ENCODE measurements at places on chromosomes 1 and 21. TPM values are rescaled to one million over a fixed set of nuclear protein-coding genes. Genes with fewer than 3 reads are reported as not detected.

Gene MROH9
- not detected for total RNA-seq

Gene HTR6
- not detected for total RNA-seq

Gene FMN2
- total RNA-seq, result not detected

DNA sequence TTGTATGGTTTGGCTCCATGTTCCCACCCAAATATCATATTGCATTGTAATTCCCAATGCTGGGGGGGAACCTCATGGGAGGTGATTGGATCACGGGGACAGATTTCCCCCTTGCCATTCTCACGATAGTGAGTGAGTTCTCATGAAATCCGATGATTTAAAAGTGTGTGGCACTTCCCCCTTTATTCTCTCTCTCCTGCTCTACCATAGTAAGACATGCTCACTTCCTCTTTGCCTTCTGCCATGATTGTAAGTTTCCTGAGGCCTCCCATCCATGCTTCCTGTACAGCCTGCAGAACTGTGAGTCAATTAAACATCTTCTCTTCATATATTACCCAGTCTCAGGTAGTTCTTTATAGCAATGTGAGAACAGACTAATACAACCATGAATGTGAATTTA is 211.6 kb upstream of the NR5A2 start:
- DNase-seq, result no peak
- H3K27ac ChIP-seq, result no peak overlapping the region
- no peaks in the 10 kb centered on the region for H3K36me3 ChIP-seq

DNA sequence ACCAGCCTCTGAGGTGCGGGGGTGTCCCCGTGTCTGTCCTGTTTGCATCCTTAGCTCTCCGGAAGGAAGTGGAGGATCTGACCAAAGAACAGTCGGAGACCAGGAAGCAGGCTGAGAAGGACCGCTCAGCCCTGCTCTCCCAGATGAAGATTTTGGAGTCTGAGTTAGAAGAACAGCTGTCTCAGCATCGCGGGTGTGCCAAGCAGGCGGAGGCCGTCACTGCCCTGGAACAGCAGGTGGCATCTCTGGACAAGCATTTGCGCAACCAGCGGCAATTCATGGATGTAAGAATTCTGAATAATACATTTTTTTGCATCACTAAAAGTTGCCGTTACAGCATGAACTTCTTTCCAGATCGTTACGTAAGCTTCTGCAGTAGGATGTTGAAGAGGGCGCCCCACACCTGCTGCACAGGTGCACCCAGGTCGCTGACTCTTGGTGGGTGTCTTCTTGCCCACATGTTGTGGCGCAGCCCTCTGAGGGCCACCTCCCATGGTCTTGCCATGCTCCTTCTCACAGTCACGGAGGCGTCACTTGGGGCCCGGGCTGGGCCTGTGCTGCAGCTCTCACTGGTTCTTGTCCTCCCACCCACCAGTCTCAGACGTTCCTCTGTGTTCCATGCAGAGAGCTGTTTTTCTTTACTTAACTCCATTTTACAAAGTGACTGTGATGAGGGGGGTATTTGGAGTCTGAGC is 61.3 kb upstream of the DIP2A start:
- no peak for DNase-seq
- no peaks in the 10 kb centered on the region for H3K27me3 ChIP-seq
- H3K4me3 ChIP-seq, result no peak overlapping the region

GRCh38 chr1:98184856-98185255 is 264.0 kb upstream of the DPYD start:
- no peaks in the 10 kb centered on the region for H3K4me1 ChIP-seq
- DNase-seq, result no peak
- H3K27ac ChIP-seq, result no peak overlapping the region
- no peaks in the 10 kb centered on the region for H3K36me3 ChIP-seq
- no peaks in the 10 kb centered on the region for H3K27me3 ChIP-seq

DNA sequence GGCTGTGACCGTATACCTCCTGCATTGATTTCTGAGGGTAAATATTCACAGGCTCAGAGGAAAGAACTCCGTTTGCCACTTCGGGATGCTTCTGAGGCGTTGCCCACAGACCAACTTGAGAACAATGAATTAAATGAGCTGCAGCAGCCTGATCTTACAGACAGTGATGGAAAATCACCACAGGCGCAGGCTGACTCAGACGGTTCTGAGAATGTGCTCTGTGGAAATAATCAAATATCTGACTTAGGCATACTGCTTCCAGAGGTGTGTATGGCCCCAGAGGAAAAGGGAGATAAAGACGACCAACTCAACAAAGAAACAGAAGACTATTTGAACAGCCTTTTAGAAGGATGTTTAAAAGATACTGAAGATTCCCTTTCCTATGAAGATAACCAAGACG is 76.7 kb upstream of the SCCPDH start:
- H3K4me1 ChIP-seq, result peaks cover 16% of the 10 kb centered on the region
- no peak overlapping the region for H3K4me3 ChIP-seq
- DNase-seq, result no peak
- peaks cover 34% of the 10 kb centered on the region for H3K36me3 ChIP-seq

GRCh38 chr1:182175361-182175931 is 113.9 kb upstream of the ZNF648 start:
- no peak for DNase-seq
- no peaks in the 10 kb centered on the region for H3K36me3 ChIP-seq
- H3K4me3 ChIP-seq, result no peak overlapping the region
- H3K4me1 ChIP-seq, result peaks cover 7% of the 10 kb centered on the region
- H3K27ac ChIP-seq, result no peak overlapping the region

- no peak overlapping the region for H3K27ac ChIP-seq
- DNase-seq, result no peak
- H3K4me1 ChIP-seq, result peaks cover 63% of the 10 kb centered on the region
- H3K36me3 ChIP-seq, result no peaks in the 10 kb centered on the region
- H3K27me3 ChIP-seq, result no peaks in the 10 kb centered on the region
These were observed 22.1 kb downstream of the IFFO2 start for GRCh38 chr1:18934205-18935000.

- peak; percentile 13 for DNase-seq
- no peak overlapping the region for H3K27ac ChIP-seq
- no peaks in the 10 kb centered on the region for H3K27me3 ChIP-seq
- no peak overlapping the region for H3K4me3 ChIP-seq
- no peaks in the 10 kb centered on the region for H3K4me1 ChIP-seq
These were observed 57.8 kb downstream of the SIK1 start for GRCh38 chr21:43369124-43369523.

DNA sequence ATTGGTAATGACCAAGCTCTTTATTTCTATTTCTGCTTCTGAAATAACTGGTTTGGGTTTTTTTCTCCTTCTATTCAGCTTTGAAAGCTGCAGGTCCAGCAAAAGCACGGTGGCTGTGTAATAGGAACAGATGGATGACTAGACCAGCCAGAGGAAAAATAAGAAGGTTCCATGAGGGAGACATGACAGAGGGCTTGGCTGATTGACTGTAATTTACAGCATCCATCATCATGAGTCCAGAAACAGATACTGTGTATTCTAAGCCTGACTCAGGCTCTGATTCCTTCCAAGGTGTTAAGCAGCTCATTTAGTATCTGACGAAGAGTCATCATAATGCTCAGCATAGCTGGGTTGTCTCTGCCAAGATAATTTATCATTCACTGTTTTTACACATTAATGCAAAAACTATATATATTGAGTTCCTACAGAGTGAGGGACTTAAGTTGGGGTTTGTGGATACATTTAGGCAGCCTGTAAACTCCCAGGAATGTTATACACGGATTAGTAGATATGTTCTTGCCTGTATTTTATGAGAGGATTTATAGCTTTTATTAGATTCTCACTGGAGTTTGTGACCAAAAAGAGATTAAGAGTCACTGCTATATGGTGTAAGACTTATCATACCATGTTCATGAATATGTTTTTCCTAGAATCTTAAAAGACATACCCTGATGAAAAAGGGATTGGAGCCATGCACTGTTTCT is 72.6 kb downstream of the SGIP1 start:
- DNase-seq, result no peak
- H3K4me3 ChIP-seq, result no peak overlapping the region
- no peaks in the 10 kb centered on the region for H3K4me1 ChIP-seq
- peaks cover 4% of the 10 kb centered on the region for H3K27me3 ChIP-seq
- H3K27ac ChIP-seq, result no peak overlapping the region

- H3K4me3 ChIP-seq, result no peak overlapping the region
- DNase-seq, result no peak
- H3K36me3 ChIP-seq, result no peaks in the 10 kb centered on the region
- no peaks in the 10 kb centered on the region for H3K4me1 ChIP-seq
- no peak overlapping the region for H3K27ac ChIP-seq
These were observed 122.3 kb downstream of the SYT2 start for GRCh38 chr1:202587859-202588485.

DNA sequence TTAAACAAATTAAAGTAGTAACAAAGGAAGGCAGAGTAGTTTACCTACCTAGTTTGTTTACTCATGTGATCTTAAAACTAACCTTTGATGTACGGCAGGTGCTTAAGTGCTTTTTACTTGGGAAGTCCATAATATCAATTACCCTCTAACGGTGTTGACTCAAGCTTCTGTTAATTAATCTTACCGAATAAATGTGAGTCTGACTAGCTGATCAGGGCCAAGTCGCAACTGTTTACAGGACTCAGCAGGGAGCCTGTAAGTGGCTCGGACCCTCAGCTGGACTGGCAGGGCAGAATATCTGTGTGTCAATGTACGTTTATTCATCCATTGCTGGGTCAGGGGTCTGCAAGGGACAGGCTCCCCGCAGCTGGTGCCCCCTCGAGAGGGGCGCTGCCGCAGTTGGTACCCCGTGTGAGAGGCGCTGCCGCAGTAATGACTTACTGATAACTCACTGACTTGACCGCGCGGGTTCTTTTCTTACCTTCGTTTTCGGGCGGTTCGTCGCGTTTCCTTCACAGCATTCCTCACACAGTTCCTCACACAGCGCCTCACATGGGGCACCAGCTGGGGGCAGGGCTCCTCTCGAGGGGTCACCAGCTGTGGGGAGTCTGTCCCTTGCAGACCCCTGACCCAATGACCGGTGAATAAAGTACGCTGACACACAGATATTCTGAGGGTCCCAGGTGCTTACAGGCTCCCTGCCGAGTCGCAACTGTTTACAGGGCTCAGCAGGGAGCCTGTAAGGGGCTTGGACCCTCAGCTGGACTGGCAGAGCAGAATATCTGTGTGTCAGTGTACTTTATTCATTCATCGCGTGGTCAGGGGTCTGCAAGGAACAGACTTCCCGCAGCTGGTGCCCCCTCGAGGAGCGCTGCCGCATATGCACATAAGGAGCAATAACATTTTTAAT is 3.0 kb downstream of the FMO1 start:
- H3K4me3 ChIP-seq, result peak overlapping the region; percentile 74
- peaks cover 45% of the 10 kb centered on the region for H3K27me3 ChIP-seq
- H3K4me1 ChIP-seq, result peaks cover 9% of the 10 kb centered on the region

GRCh38 chr1:206496131-206496793 is 11.1 kb upstream of the RASSF5 start:
- H3K4me3 ChIP-seq, result no peak overlapping the region
- H3K4me1 ChIP-seq, result peaks cover 14% of the 10 kb centered on the region
- peak overlapping the region; percentile 79 for H3K27ac ChIP-seq
- no peaks in the 10 kb centered on the region for H3K27me3 ChIP-seq
